GM04504 (cell line): ENCODE measurements at places on chromosomes 5 and 9.

DNA sequence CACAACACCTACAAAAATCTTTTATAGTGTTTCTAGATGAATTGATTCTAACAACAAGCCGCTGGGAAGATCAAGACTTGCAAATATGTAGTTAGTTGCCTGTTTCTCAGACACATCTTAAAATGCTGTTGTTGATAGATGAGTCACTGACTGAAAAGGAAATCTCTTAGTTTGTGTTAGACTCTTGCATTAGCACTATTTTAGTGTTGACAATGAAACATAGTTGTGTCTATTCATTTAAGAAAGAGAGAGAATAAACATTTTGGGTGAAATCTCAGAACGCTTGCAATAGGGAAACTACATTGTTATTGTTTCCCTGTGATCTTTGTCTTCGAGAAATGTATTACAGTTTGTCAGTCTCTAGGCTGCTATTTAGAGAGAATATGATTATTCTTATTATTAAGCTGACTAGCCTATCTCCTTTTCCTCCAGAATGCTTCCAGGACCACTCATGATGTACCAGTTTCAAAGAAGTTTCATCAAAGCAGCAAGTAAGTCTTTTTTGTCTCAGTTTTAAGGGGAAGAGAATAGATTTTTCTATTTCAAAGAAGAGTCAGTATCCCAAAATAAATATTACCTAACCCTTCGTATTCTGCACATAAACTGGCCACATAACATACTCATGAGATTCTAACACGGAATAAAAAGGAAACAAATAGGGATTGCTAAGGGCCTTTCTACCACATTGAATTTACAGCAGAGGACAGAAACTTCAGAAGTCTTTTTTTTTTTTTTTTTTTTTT lies 285.6 kb downstream of the ARHGAP26 start:
- no peak for DNase-seq

GRCh38 chr9:4558371-4558998 lies 68.2 kb downstream of the SLC1A1 start:
- no peak for DNase-seq

GRCh38 chr9:40926404-40927259 lies 201.8 kb downstream of the FOXD4L6 start:
- no peak for DNase-seq

GRCh38 chr5:24068524-24068923 lies 561.1 kb downstream of the PRDM9 start:
- no peak for DNase-seq

DNA sequence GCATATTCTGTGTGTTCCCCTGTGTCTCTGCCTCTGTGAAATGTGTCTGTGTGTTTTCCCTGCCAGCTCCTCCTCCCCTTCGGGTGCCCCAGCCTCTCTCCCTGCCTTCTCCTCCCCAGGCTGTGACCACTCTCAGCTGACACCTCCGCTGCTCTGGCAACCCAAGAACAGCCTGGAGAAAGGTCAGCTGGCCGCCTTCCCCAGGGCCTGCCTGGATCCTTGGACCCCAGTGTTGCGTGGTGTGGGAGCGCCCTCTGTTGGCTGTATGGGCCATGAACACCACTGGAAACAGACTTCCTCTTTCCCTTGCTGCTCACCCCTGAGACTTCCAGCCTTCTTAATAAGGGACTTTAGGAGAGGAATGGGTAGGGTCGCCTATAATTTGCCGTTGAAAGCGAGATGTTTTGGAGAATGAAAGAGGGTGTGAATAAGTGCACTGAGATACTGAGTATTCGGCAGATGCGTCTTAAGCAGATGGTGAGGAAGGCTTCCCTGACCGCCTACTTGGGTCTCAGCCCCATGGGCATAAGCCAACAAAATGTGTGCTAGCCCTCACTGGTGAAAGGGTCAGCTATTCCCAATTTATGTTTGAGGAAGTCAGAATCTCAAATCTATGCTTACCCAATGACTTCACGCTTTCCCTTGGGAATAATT lies 114.9 kb upstream of the TRIM32 start:
- DNase-seq, result peak; percentile 66

- peak; percentile 12 for DNase-seq
Observed at GRCh38 chr9:134895908-134896833, 15.6 kb downstream of the FCN2 start.

- DNase-seq, result no peak
Observed at GRCh38 chr5:180823940-180824629, 21.5 kb upstream of the MGAT1 start.

DNA sequence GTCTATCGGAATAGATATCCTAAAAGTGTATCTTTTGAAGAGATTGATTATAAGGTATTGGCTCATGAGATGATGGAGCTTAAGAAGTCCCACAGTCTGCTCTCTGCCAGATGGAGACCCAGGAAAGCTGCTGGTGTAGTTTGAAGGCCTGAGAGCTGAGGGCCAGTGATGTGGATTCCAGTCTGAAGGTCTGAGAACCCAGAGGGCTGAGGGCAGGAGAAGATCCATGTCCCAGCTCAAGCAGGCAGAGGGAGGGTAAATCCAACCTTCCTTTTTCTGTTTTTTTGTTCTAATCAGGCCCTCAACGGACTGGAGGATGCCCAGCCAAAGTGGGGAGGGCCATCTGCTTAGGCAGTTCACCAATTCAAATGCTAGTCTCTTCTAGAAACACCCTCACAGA lies 11.0 kb upstream of the ABL1 start:
- no peak for DNase-seq

DNA sequence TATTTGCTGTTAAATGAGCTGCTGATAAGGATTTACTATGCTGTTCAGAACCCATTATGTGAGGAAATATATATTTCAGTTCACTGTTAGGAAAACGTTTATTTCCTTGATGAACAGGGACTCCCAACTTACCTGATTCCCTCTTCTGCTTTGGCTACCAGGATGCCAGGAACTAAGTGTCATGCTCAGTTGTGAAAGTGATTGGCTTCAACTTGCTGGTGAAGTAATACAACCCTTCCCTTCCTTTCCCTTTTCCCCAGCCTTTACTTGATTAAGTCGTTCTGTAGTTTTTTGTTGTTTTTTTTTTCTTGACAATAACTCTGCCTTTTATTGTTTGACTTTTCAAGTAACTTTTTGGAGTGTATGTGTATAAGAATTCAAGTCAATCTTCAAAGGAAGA lies 309.3 kb downstream of the DOCK8 start:
- no peak for DNase-seq

GRCh38 chr9:100577776-100578448 lies at the start of gene CAVIN4:
Gene CAVIN4, plus strand, starts transcription at chr9:100578079. Its CDS starts 65 bp downstream, at chr9:100578144.
- DNase-seq, result no peak

DNA sequence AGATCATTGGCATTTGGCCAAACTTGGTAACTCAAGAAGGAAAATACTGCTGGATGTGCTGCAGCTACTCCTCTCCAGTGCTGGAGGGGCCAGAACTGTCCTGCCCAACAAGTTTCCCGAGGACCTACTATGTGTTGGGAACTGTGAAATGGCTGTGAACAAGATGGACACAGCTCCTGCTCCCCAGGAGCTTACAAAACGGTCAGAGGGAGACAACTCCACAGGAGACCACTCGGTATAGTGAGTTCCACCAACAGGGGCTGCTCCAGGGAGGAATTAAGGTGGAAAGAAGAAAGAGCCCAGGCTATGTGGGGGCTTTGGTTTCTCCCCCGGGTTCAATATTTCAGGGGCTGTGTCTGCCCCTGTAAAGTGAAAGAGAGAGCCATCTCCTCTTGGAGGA lies 78.8 kb downstream of the GNA14 start:
- no peak for DNase-seq

DNA sequence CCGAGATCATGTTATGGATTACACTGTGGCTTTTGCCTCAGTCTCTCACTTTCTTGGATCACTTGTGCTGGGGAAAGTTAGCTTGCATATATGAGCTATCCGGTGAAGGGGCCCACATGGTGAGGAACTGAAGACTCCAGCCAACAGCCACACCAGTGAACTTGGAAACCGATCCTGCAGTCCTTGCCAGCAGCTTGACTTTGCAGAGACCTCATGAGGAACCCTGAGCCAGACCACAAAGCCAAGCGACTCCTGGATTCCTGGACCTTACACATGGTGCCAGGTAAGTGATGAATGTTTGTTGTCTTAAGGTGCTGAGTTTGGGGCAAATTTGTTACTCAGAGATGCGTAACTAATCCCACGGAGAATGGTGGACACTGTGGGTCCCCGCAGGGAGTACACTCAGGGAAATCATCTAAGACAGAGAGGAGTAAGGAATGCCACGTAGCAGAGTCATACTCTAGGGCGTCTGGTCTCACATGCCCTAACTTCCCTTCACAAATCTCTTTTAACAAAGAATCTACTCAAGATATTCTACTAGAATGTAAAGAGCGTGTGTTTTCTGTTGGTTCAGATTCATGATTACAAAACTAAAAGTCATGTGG lies 76.5 kb upstream of the PJA2 start:
- no peak for DNase-seq

GRCh38 chr5:94777056-94777880 lies 158.8 kb downstream of the SLF1 start:
- no peak for DNase-seq

GRCh38 chr9:118957585-118957984 lies 411.6 kb downstream of the BRINP1 start:
- peak; percentile 6 for DNase-seq

DNA sequence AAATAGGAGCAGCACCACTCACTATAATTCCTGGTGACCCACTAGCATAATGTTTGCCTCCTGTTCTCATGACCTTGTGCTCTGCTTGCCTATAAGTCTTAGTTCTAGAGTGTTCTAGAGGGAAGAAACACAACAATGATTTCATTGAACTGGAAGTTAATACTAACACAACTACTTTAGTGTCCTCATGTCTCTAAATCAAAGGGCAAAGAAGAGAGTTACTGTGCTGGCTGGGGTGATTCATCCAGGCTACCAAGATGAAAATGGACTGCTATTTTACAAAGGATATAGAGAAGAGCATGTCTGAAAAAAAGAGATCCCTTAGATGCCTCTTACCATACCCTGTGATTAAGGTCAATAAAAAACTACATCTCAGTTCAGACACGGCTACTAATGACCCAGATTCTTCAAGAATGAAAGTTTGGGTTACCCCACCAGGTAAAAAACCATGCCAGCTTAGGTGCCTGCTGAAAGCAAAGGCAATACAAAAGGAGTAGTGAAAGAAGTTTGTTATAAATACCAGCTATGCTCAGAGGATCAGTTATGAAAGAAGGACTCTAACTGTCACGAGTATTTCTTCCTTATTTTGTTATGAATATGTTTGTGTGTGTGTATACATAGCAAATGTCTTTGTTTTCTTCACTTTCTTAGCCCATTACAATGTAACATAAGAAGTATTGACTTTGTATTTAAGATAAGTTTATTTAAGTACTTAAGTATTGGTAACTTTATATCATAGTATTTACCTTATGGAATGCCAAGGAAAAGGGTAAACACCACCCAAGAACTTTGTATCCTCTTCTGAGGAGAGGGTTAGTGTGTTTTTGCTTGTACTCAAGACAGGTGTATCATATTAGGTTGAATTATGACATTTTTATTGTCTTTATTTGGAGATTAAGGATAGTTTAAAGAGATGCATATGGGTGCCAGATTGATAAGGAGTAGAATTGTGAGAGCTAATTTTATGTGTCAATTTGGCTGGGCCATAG lies 314.1 kb upstream of the PTGER4 start:
- DNase-seq, result no peak

GRCh38 chr9:109182940-109183798 lies 16.1 kb upstream of the FRRS1L start:
- no peak for DNase-seq

DNA sequence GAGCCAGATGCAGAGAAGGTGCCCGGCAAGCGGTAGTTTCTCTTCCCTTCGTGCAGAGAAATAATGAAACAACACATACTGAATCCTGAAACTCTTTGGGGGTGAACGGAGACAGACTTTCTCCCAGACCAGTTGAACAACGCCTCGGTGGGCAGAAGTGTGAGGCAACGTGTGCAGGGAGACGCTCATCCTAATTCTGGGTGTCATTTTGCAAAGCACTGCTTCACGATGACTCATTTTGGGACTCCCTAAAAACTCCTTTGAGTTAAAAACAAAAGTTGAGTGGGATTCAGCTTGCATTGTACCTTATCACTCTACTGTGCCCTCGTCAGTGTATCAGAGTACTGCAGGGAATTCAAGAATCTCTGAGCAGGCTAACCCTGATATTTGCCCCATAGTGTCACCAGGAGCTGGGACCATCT lies 3.5 kb upstream of the NEK6 start:
- no peak for DNase-seq

- DNase-seq, result no peak
Observed at GRCh38 chr9:97640325-97640724, 6.7 kb downstream of the NCBP1 start.

- no peak for DNase-seq
Observed at GRCh38 chr9:38022995-38023394, 46.0 kb downstream of the SHB start.

- no peak for DNase-seq
Observed at GRCh38 chr5:173715607-173716006, 99.2 kb upstream of the BOD1 start.

DNA sequence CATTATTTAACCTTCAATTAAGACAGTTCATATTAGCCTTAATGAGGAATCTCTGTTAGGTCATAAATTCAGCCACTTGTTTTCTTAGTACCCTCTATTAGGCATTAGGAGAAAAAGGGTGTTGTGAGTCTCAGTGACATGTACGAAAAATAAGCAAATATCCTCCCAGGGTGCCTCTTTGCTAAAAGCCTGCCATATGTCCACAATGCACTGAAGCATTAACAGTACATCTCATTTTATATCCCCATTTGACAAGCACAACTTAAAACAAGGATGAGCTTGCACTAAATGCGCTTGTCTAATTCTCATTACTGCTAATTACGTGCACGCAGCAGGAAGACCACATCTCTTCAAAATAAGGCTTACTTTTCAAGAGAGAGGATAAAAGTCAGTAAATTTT lies 48.4 kb upstream of the SRFBP1 start:
- no peak for DNase-seq

GRCh38 chr5:163498886-163499285 lies 6.5 kb upstream of the MAT2B start:
- DNase-seq, result no peak

DNA sequence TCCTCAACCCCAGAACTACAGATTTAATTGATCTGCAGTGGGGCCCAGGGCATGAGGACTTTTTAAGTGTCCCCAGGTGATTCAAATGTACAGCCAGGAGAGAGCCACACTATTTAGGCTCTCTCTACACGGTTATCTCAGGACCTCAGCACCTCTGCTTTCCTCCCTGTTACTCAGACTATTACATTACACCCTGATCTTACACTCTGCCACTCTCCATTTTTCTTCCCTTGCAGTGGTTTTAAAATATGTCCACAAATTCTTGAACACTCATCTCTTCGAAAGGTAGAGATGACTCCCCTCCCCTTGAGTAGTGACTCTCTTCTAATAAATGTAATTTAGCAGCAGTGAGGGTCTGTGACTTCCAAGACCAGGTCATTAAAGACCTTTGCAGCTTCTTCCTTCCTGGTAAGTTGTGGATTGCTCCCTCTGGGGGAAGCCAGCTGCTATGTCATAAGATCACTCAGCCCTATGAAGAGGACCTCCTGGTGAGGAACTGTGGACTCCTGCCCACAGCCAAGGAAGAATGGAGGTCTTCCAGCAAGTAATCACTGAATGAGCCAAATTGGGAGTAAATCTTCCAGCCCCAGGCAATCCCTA lies 87.5 kb upstream of the SSBP2 start:
- no peak for DNase-seq

DNA sequence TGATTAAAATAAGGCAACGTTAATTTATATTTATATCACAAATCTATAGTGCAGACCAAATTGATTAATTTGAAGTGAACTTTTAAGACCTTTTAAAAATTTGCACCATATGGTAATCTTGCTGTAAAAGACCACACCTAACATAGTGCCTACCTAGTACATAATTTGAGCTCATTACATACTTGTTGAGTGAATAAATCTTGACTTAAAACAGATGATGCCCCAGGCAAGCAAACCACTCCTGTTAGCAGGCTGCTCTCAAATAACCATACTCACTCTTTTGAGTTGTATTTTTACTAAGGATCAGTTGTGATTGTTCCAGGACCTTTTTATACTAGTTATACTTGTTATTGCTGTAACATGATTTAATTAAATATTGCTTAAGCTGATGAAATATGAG lies 27.2 kb downstream of the CMYA5 start:
- no peak for DNase-seq
